ENCODE measurements at places on chromosomes 16 and 17. TPM values are rescaled to one million over a fixed set of nuclear protein-coding genes. Genes with fewer than 3 reads are reported as not detected.
A peak's percentile ranks its signal among the peaks of the same experiment; 100 is the strongest.

DNA sequence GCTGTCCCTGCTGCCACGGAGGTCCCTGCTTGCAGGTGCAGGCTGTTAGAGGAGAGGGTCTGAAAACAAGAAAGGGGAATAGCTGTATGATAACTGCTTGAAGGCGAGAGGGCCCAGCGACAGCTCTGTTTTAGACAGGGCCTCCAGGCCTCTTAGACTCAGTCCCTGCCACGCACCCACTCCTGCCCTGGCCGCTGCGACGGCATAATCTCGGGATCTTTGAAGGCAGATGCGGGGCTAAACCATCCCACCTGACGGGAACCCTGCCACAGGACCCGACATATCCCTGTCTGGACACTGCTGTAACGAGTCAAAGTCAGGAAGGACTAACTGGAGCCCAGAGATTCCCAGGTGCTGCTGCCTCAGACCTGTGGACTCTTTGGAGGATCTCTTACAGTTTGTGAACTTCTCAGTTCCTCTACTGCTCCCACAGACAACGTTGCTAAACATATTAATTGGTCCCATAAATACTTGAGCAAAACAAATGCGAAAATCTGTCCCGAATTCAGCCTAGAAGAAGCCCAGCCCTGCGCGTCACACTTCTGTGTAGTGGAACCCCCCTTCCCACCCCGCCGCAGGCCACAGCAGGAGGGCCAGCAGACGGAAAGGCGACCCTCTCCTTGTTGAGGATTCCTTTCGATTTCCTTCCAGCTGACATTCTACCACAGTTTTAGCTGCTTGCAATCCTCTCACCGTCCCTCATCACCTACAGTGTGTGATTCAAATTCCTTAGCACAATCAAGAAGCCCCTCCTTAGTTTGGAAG is 998 bp upstream of the TMEM11 start:
- DNase-seq, result no peak

GRCh38 chr17:48429156-48429555 is 858 bp downstream of the SKAP1 start:
- no peak for DNase-seq

DNA sequence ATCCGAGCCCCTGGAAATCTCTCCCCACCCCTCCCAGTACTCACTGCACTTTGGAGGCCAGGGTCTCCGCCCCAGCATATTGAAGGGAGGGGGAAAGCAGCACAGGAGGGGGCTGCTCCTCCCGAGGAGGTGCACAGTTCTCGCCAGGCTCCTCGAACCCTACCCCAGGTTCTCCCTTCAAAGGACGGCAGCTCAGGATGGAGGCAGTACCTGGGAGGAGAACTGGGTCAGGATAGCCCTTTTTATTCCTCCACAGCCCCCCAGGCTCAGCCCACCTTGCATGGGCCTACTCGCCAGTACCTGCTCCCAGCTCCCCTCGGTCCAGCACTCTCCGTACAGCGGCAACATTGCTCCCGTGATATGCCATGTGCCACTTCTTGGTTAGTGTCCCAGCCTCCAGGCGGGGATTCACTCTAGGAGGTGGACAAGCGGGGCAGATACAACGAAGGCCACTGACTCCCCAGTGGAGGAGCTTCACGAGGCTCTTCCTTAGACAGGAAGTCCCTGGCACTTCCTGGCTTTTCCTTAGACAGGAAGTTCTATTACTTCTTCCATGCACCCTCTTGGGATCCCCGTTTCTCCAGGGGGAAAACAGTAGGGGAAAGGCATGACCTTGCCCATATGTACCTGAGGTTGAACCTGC is 2.1 kb upstream of the GPS2 start:
- DNase-seq, result no peak

GRCh38 chr17:60435244-60436167 is 13.2 kb downstream of the CHCT1 start:
- DNase-seq, result peak; percentile 88

- peak; percentile 20 for DNase-seq
Observed at GRCh38 chr16:21277927-21278706, at the start of gene CRYM. Gene CRYM, minus strand, starts transcription at chr16:21278290. Its CDS starts 39 bp downstream, at chr16:21278251.

DNA sequence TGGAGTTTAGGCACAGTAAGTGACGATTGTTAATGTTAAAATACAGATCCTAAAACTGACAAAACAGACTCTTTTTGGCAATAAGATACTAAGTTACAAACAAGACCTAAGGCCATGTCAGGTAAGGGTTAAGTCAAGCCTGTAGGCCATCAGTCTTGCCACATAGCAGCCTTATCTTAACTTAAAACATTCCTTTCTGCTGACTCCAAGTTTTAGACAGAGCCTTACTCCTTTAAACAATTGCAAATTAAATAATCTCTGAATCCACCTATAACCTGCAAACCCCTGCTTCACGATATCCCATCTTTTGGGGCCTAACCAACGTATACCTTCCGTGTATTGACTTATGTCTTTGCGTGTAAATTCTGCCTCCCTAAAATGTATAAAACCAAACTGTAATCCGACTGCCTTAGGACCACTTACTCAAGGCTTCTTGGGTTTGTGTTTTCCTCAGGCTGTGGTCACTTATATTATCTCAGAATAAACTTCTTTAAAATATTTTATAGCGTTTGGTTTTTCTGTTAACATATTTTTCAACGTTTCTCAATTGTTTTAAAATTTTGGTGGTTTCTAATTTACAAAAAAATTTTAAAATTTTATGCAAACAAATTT is 64.4 kb downstream of the EFCAB5 start:
- peak; percentile 27 for DNase-seq

DNA sequence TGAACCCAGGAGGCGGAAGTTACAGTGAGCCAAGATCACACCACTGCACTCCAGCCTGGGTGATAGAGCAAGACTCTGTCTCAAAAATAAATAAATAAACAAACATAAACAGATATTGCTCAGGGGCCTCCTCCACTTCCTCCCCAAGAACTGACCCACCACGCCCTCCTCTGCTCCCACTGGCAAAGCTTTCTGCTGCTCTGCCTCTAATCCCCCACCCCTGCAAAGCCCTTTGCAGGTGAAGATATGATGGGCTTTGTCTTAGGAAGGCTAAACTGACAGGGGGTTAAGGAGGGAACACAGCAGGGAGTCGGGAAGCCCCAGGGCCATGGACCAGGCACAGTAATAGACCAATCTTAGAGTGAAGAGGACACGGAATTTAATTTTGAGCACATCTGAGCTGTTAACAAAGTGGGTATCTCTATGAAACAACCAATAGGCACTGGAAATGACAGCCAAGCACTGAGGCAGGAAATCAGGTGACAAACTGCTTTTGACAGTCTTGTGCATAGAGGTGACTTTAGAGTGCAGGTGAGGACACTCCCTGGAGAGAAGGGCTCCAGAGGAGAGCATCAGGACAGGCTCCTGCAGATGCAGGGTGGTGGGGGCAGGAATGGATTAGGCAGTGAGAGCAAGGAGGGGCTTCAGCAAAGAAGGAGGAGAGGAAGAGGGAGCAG is 6.4 kb upstream of the CD300LD start:
- no peak for DNase-seq

- DNase-seq, result no peak
Observed at GRCh38 chr17:54662978-54663876, 237.4 kb upstream of the TOM1L1 start.

DNA sequence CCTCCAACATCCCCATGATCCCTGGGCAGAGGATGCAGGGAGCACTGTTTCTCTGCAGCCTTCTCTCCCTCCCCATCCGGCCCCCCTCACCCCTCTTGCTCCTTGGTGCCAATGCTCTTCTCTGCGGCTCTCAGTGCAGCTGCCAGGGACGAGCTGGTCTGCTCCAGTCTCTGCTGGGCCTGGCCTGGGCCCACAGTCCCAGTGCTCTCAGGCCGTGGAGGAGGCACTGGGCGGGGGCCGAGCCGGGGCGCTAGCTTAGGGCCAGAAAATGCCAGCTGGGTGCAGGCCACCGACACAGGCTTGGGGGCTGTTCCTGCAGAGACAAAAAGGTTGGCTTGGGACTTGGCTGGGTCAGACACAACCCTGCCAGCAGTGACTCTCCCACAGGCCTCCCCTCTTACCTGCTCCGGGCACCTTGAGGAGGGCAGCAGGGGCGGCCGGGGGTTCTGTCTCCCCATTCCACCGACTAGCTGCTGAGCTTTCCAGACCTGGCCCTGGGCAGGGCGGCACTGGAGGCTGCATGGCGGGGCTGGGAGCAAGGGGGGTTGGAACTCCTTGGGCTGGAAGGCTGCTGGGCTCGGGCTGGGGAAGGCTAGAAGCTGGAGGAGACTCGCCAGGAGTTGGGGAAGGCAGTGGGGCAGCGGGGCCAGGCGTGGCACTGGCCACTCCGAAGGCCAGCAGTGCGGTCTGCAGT is 13.8 kb downstream of the CASKIN2 start:
- DNase-seq, result no peak

GRCh38 chr17:39612291-39612894 is 4.7 kb upstream of the NEUROD2 start:
- DNase-seq, result no peak

DNA sequence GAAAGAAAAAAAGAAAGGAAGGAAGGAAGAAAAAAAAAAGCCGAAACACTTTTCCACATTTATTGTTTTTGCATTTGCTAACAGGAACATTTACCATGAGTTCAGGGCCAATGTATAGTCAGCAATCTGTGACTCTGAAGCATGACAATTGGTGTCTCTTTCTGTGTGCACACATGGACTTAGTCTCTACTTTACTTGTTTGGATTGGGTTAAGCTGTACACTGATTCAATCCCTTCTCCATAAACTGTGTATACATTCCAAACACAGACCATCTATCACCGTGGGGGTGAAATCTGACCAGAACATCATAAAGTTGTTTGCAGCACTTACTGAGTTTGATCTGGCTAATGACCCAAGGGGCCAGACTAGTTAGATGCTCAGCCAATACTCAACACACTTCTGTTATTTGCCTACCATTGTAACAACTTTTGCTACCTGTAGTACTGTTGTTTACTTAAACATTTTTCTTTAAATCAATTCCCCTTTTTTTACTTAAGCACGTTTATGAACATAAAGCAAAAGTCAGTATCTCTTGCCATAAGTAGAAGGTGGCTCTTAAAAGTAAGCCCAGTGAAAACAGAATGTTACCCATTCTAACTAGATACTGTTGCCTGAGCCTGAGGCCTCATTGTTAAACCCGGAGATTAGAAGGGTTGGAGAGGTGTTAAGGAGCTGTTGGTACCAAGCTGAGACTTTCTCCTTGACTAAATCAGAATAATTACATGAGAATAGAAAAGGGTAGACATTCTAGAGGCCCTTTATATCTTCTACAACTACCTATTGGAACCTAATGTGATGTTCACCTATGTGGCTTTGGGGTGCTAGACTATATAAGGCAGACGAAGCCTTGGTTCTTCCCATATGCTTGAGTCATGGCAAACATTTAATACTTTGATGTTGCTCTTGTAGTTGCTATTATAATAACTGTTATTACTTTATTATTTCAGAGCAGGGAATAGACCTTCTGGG is 41.8 kb downstream of the SCNN1B start:
- no peak for DNase-seq

GRCh38 chr16:52825892-52826291 is 226.8 kb downstream of the CHD9NB start:
- no peak for DNase-seq

- no peak for DNase-seq
Observed at GRCh38 chr17:77959926-77960521, 1.5 kb downstream of the TNRC6C start.

DNA sequence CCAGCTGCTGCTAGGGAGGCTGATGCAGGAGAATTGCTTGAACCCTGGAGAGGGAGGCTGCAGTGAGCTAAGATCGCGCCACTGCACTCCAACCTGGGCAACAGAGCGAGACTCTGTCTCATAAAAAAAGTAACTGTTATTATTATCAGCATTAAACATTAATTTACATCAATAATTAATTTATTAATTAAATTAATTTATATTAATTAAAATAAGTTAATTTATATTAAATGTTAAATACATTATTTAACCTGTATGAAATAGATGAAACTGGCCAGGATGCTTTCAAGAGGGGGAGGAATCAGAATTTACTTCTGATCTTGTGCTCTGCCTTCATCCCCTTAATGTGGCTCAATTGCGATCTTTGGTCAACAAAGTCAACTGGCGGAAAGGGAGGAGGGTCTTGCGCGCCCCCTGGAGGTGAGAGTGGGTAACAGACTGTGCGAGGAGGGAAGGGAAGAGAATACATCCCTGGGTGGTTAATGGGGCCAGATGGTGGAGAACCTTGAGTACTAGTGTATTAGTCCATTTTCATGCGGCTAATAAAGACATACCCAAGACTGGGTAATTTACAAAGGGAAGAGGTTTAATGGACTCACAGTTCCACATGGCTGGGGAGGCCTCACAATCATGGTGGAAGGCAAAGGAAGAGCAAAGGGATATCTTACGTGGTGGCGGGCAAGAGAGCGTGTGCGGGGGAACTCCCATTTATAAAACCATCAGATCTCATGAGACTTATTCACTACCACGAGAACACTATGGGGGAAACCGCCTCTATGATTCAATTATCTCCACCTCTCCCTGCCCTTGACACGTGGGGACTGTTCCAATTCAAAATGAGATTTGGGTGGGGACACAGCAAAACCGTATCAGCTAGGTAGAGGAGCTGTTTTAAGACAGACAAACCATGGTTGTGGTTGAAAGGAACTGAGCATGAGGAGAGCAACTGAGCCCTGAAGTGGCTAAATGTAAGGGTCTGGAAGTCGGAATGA is 15.7 kb upstream of the CPPED1 start:
- DNase-seq, result peak; percentile 46

DNA sequence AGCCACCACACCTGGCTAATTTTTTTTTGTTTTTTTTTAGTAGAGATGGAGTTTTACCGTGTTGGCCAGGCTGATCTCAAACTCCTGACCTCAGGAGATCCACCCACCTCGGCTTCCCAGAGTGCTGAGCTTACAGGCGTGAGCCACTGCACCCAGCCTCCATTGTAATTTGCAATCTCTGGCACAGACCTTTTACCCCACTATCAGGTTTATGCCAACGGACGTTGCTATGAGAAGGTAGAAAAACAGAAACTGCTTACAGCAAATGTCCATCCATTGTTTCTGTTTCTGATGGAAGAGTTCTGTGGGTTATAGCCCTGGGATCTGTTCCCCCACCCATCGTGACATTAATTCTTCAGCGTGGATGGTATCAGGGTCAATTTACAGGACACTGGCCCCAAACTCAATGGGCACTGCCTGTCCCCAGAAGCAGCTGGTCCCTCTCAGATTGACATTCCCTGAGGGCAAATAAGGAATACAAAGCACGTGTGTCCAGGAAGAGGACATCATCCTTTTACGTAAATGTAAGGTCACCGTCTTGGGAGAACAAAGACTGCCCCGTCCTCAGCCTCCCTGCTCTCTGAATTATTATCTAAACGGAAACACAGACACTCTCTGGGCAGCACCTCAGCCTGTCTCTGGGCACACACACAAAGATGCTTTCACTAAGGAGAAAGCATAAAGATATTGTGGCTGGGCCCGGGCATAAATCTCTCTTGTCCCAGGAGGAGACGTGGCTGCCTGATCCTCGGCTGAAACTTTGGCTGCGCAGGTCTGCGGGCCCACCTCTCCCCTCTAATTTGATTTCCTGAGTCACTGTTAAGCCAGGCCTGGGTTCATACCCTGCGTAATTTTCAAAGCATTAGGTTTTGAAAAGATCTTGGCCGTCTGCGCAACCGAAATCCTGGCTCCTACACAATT is 5.2 kb downstream of the KCNG4 start:
- DNase-seq, result no peak

GRCh38 chr17:20043021-20043420 is 33.9 kb downstream of the SPECC1 start:
- DNase-seq, result no peak

GRCh38 chr17:5892921-5893675 is 177.1 kb upstream of the WSCD1 start:
- DNase-seq, result no peak

- DNase-seq, result no peak
Observed at GRCh38 chr16:35744726-35745125, 2285.3 kb downstream of the TP53TG3F start.

Gene TERB1
- 0.27 TPM for total RNA-seq

Gene HELZ
- 21.7 TPM for total RNA-seq

Gene SEZ6
- not detected for total RNA-seq

Gene KANSL1
- total RNA-seq, result 13.9 TPM

Gene KRT9
- not detected for total RNA-seq

Gene PRMT7
- total RNA-seq, result 37.5 TPM

Gene BCO1
- total RNA-seq, result 0.94 TPM

Measured in H4 (cell line).